AG09309 (cell line): ENCODE measurements at places on chromosomes 2 and 18.

GRCh38 chr2:25567406-25567805, 106.0 kb downstream of the DTNB start:
- peak; percentile 37 for DNase-seq

DNA sequence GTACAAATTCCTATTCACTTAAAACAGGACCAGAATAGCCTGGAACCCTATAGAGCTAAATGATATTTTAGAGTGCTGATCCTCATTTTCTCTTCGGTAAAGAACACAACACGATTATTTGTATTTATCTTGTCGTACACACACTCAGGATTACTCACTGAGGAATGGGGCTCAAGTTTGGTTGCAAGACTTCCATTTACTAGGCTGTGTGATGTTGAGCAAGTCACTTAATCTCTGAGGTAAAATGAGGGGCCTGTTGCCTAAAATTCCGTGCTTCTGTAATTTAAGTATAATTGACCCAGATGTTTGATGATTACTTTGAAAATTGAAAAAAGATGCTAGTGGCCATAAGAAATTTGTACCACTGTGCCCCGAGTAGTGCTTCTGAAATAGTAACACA, 42.6 kb upstream of the MAP4K3 start:
- no peak for DNase-seq

- no peak for DNase-seq
Measured at GRCh38 chr2:207477896-207478295, 51.9 kb upstream of the CREB1 start.

- peak; percentile 63 for DNase-seq
Measured at GRCh38 chr2:47488870-47489584, 86.1 kb downstream of the MSH2 start.

DNA sequence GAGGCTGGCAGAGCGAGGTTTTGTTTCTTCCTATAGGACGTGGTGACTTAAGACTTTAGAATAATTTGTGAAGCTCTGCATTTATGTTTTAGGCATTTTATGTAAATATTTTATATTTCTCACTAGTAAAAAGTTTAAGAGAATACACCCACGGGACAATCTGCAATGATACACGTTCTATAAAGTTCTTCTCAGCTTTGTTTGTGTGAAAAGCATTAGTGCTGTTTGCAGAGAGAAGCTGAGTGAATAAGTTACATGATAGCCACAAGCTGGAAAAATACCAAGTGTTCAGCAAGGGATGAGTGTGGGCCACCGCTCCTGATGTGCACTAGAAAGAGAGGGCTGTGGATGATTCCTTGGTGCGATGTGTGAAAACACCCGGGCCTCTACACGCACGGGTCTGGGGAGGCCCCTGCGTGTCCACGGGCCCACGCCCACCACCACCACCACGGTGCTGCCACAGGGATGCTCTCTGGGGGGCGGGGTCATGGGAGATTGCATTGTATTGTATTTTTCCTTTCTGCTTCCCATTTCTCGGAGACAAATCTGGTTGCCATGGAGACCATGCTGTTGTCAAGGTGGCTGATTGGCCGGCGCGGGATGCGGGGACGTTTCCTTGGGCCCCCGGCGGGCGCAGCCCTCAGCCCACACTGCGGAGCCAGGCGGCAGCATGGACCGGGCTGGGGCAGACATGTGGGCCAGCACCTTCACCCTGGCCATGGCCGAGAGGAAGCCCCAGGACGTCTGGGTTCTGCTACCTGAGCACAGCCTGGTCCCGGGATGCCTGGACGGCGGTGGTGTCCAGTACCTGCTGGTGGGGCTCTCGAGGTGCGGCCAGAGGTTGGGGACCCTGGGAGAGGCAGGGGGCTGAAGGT, at the start of gene RTP5:
RTP5 (plus strand) TSS at position 643 of the 875 bp plus-strand sequence; CDS start at position 671, 28 bp downstream.
- no peak for DNase-seq

DNA sequence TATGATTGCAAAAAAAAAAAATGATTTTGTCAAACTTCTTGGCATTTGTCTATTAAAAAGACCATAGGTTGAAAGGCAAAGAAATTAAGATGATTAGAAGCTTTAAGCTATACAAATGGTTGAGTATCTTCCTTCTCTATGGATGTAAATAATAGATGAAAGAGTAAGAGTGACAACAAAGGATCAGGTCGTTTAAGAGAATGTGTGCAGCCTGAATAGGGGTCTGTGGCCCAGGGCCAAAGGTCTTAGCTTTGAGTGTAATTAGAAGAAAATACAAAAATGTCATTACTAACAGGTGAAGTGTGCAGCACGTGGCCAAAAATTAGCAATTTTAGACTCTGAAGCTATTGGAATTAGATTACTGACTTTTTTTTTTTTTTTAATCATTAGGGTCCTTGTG, 122.4 kb downstream of the GREB1L start:
- DNase-seq = no peak

GRCh38 chr2:42110641-42111322, 58.4 kb upstream of the EML4 start:
- DNase-seq = no peak

DNA sequence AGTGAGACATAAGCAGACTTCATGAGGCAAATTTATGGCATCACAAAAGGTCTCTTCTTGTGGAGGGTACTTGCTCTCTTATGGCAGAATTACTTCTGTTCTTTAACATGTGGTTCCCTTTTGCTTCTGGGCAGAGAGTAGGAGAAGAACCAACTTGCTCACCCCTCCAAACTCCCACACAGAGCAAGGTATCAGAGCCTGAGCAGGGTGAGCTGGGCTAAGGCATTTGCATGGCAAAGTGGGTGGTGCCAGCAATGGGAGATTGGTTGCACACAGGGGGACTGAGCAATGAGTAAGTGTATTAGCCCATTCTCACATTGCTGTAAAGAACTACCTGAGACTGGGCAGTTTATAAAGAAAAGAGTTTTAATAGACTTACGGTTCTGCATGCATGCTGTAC, 64.2 kb upstream of the ITGB6 start:
- no peak for DNase-seq

- no peak for DNase-seq
Measured at GRCh38 chr18:9792565-9793245, 84.6 kb downstream of the RAB31 start.

GRCh38 chr2:104321796-104322349, 532.0 kb upstream of the POU3F3 start:
- DNase-seq = no peak

DNA sequence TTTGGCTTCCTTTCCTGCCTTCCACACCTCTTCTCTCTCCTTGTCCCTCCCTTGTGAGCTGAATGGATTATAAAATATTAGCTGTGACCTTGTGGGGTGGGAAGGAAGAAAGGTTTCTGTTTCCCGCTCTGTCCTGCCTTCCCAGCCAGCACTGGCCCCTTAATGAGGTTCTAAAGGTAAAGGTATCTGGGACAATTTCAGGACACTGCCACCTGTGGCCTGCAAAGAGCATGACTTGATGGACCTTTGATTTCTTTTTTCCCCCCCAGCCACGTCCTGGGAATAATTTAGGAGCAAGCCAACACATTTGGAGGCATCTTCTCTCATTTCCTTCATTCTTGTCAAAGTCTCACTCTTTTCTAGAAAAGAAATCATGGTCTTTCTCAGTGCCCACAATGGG, 246.7 kb upstream of the EPAS1 start:
- DNase-seq = no peak

GRCh38 chr2:54595999-54596902, 127.2 kb upstream of the EML6 start:
- no peak for DNase-seq

DNA sequence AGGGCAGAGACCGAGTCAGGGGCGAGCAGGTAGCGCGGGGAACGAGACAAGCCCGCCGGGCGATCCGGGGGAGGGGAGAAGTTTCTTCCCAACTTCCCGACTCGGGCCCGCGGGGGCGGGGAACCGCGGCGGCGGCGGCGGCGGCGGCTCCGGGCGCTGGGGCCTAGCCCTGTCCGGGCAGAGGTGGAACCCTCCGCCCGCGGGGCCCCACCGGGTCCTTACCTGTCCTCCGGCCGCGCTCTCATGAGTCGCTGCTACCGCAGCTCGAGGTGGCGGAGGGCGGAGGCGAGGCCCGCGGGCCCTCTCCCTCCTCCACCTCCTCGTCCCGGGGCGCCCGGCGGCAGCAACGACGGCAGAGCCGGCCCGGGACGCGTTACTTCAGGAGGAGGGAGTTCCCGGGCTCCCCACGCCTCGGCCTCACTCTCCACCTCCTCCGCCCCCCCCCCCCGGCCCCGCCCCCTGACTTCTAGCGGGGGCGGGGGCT, at the start of gene YES1:
YES1 (minus strand) TSS at position 351 of the 484 bp plus-strand sequence. CDS start 55,415 bp downstream, outside the sequence.
- DNase-seq = no peak

GRCh38 chr2:162333968-162334367, 10.0 kb upstream of the GCA start:
- DNase-seq = no peak

DNA sequence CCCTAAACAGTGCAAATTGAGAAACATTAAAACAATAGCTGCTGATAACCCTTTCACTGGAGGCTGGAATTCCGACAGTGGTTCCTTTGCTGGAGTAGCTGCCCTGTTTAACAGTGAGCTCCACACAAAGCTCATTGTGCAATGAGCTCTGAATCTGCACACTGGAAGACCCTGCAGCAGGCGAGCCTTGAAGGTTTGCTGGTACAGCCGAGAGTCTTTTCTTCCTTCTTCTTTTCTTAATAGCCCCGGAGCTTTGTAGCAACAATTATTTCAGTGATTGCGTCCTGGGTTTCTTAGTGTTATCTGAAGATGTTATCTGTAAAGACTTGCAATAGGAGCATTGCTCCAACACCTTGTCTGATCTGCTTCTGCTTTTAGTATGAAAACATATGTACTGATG, 50.8 kb upstream of the CXCR4 start:
- DNase-seq = no peak

- DNase-seq = no peak
Measured at GRCh38 chr18:5425721-5426120, 118.1 kb downstream of the EPB41L3 start.

GRCh38 chr2:57570961-57571360, 475.6 kb upstream of the VRK2 start:
- DNase-seq = no peak

DNA sequence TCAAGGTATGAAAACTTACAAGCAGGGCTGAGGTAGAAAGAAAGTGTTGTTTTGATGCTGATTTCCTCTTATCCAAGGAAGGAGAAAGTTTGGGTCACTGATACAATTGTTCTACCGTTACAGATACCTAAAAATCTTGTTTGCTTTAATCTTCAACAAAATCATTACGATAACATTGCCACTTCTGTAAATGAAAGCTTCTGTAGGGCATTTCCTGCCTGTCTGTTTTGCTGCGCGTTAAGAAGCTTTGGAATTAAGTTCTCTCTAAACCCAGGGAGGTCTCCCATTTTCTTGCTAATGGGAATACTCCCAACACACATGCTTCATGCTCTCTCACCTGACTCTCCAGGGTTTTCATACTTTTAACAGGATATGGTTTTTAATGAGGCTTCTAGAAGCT, 258.5 kb downstream of the PTGR3 start:
- no peak for DNase-seq

DNA sequence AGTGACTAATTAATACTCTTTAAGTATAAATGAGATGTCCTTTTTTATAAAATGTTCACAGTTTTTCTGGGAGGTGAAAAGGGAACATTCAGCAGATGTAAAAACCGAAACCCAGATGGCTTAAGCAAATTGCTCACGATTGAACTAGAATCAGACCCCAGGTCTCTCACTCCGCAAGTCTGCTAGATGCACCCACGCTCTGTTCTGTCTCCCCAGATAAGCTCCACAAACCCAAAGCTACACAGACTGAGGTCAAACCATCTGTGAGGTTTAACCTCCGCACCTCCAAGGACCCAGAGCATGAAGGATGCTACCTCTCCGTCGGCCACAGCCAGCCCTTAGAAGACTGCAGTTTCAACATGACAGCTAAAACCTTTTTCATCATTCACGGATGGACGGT, 3.2 kb downstream of the LIPG start:
- DNase-seq = no peak

GRCh38 chr2:31205613-31206012, 11.7 kb downstream of the CAPN14 start:
- DNase-seq = no peak

DNA sequence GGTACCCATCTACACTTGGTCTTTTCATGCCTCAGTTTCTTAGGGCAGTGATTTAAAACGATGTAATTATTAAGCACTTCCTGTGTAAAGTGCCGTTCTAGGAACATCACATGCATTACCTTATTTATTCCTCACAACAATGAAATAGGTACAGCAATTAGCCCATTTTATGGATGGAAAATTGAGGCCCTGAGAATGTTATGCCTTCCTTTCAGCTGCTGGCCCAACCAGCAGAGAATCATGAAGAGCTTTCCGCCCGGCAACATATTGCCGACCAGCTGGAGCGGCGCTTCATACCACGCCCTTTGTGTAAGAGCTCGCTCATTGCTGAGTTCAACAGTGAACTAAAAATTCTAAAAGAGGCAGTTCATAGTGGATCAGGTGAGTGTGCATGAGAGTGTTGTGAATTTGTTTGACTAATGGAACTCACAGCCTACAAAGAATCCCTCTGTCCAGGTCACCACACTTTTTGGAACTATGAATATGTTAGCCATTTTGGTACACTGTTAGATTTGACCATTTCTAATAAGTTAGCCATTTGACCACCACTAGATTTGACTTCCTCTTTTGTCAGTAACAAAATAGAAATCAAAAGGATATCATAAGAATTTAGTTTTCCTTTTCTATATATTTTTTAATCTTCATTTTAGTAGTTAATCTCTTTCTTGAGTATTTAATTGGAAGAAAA, 25.6 kb upstream of the RPE start:
- no peak for DNase-seq

- DNase-seq = no peak
Measured at GRCh38 chr2:113848758-113849415, 41.0 kb upstream of the ACTR3 start.

- DNase-seq = no peak
Measured at GRCh38 chr18:44503854-44504253, 176.8 kb upstream of the SETBP1 start.

DNA sequence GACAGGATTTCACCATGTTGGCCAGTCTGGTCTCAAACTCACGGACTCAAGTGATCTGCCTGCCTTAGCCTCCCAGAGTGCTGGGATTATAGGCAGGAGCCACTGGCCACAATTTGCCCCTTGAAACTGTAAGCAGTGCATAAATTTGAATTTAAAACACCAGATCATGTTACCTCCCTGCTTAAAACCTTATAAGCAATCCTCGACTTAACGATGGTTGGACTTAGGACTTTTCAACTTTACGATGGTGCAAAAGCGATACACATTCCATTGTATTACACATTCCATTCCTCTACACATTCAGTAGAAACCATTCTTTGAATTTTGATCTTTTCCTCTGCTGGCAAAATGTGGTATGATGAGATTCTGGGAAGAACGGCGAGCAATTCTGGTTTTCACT, 23.2 kb upstream of the EFR3B start:
- no peak for DNase-seq
